ENCODE measurements at places on chromosomes 2 and 18.

DNA sequence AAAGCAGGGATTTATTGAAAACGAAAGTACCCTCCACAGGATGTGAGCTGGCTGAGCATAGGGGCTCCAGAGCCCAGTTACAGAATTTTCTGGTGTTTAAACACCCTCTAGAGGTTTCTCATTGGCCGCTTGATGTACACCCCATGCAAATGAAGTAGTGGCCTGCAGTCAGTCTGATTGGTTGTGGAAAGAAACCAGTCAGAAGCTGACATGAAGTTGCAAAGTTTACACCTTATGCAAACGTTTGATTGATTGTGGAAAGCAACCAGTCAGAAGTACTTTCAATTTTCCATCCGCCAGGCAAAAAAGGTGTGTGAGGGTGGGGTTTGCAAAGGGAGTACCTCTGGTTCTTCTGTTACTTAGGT, 62.3 kb downstream of the VWA3B start:
- no peak for DNase-seq

DNA sequence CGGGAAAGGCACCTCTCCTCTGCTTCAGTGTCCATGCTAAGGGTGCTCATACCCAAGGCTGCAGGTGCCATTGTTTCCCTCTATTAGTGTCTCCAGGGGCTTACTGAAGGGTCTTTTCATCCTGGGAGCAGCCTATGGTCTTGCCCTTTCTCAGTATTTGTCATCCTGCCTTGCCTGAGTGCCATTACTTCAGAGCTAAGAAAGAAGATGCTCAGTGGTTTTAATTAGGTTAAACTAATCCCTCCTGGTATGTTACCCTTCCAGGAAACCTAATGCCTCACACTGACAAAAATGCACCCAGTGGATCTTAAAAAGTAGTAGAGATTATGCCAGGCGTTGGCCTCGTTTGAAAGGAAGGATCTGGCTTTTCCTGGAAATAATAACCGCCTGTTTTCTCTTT, 151.4 kb downstream of the LRRTM1 start:
- no peak for DNase-seq

DNA sequence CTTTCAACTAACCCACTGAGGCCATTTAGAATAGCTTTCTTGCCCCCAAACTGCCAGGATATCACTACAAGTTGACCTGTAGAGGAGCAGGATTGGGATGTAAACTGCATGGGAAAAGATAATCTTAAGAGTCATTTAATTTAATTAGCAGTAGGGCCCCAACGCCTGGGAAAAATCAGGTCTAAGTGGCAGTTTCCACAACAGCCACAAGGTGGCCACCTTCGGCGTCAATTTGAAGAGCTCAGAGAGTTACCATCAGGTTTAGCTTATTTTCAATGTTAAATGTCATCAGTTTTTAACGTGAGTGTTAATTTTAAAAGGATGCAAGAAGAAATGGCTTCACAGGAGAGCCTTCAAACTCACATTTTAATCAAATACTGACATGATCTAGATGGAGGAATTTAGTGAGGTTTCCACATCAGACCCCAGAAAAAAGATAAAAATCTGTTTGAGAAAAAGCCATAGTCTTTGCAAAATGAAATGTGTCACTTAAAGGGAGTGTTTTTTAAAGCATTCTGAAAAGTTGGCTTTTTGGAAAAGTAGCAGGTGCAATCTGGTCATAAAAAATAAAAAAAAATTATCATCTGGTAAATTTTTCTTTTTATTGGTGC, 77.3 kb upstream of the UPP2 start:
- peak; percentile 8 for DNase-seq

DNA sequence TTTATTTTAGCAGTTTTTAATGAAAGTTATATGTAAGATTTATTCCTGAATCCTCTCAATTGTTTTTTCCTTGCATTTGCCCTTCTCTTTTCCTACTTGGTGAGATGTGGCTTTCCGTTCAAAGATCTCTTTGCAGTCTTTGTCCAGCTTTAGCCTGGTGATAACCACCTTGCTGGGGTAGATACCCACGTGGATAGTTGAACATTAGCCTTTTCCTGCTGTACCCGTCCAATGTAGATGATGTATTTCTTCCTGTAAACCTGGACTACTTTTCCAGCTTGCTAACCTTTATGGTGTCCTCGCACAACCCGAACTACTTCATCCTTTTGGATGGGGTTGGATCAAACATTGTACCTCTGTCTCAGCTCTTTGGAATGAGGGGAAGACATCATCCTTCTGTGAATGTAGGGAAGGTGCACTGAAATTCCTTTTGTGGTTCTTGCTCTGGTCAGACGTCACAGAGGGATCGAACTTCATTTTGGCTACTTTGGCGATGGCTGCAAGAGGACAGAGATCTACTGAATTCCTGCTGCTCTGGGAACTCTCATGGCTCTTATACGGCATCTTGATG, 293.2 kb upstream of the EPAS1 start:
- DNase-seq = no peak

DNA sequence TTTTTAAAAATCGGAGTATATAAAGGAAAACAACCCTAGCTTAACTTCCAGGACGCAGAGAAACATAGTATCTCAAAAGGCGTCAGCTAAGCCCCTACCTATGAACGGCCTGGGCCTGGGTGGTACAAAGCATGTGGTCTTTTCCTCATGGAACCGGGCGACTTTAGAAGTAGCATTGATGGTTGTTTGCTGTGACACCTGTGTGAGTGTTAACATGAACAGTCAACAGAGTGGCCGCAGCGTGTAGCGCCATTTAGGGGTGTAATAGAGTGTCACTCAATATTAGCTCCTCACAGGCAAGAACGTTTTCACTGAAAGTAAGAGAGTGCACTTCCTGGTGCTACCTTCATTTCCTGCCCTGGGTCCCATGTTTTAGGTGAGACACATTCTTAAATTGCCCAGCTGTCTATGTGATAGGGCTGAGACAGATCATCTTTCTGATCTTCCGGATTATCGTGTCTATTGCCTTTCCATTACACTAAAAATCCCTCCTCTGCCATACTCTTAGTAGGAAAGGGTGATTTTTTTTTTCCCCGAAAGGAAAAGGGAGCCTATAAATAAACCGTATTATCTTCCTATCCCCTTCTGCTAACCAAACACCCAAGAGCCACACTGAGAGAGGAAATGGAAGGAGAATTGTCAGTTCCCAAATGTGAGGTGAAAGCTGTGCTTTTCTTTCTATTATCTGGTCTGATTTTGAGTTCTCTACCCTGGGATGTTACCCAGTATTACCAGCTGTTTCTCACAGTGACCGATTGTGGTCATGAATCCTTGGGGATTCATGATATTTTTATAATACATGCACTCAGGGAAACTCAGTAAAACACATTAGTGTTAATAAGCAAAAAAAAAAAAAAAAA, 1.3 kb downstream of the GORASP2 start:
- DNase-seq = peak; percentile 22

- DNase-seq = no peak
These were observed 670.7 kb downstream of the ERBB4 start for GRCh38 chr2:211867845-211868451.

DNA sequence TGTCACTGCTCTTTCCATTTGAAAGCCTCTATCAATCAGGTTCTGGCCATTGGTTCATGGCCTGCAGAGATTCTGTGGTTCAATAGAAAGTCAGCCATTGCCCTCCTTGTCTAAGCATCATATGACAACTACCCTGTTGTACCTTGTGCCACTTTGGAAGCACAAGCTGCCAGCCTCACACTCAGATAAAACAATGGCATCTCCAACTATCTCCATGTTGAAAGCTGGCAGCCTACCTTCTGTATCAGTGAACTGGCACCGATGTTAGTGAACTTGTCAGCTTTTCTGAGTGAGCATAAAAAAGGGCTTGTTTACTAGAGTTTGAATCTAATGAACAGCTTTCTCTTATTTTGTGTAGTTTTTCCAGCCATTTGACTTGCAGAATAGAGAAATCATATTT, 203.3 kb upstream of the SESTD1 start:
- no peak for DNase-seq

DNA sequence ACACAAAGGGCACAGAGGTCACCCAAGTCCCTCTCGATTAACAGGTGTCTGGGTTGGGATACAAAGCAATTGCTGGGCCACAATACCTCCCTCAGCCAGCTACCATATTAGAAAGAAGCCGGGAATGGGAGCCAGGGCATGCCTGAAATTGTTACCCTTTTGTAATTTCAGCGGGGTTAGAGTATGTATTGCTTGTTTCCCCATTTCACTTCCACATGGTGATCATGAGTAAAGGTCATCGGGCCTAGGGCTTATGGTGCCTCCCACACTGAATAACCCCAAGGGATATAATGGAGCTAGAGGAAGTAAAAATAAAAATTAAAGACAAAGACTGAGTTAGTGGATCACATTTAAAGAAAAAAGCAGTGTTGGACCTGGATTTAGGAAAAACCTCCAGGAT, 437.2 kb upstream of the KLHL29 start:
- no peak for DNase-seq

DNA sequence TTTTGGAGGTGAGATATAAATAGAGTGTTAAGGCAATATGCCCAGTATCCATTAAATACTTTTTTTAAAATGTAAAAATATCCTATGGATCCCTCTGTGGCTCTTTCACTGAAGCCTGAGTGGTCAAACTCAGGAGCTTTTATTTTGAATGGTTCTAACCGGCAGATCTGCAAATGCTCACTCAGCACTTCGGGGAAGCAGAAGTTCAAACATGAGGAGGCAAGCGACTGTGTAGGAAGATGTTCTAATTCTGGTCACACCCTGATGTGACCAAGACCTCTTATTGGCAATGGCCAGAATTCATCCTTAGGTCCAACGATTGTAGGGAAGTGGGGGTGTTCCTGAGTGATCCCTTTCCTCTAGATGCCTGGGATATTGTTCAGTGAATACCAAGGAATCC, 168.8 kb downstream of the CDCA7 start:
- DNase-seq = no peak

- no peak for DNase-seq
These were observed 997.4 kb upstream of the PIK3C3 start for GRCh38 chr18:40957533-40958070.

DNA sequence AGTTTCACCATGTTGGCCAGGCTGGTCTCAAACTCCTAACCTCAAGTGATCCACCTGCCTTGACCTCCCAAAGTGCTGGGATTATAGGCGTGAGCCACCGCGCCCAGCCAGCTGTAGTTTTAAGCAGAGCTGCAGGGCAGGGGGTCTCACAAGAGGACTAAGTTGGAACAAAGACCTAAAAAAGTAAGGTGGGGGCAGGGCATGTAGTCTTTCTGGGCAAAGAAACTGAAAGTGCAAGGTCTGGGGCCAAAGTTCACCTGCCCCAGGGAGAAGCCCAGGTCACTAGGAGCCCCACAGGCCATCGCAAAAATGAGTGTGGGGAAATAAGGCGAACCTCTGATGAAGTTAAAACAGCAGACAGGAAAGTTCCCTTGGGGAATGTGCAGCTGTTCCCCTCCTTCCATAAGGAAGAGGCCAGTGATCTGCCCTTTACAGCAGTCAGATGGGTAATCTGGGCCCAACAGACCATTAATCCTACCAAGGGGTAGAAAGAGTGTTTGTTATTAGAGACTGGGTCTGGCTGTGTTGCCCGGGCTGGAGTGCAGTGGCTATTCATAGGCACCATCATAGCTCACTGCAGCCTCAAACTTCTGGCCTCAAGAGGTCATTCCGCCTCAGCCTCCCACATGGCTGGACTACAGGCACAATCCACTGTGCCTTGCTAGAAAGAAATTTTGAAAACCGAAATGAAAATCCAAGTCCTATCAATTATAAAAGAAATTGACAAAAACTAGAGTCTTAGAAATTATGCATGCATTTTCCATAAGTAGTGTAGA, 2.8 kb downstream of the SCLY start:
- no peak for DNase-seq

- no peak for DNase-seq
These were observed 58.8 kb upstream of the ANKRD44 start for GRCh38 chr2:197369228-197369932.

DNA sequence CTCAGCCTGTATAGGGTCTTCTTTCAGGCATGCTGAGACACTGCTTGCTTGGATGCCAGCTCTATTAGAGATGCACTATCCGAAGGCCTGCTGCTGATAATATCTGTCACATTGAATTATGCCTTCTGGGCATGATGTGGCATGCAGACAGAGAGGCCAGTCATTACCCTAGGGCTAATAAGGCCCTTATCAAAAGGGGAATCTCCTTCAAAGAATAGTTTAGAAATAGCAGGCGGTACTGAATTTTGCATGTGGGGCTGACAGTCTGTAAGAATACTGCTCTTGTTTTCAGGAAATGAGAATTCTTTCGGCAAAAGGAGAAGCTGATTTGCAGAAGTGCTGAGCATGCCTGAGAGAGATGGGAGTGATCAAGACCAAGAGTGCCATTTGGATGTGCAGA, 13.1 kb upstream of the LHCGR start:
- DNase-seq = no peak

GRCh38 chr18:383135-383534, 115.3 kb upstream of the THOC1 start:
- DNase-seq = no peak

DNA sequence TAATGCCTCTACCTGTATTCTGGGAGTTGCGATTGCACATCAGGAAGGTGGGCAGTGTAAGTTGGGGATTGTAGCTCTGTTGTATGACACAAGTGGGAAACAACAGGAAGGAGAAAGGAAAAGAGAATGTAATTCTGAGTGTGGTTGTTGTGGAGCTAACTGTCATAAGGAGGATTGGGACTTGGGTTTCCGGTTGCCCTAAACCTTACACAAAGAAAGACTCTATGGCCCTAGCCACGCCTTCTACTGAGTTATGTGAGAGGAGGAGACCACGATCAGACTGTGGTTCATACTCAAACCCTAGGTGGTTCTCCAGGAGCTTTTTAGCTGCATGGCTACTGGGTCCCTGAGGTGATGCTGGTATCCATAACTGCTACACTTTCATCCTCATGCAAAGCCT, 86.5 kb downstream of the TANC1 start:
- no peak for DNase-seq
